Tibial nerve (tissue), 4 donors: ENCODE measurements at places on chromosomes 5 and 9. TPM values are rescaled to one million over a fixed set of nuclear protein-coding genes. Genes with fewer than 3 reads are reported as not detected.

GRCh38 chr9:17135295-17136160 is 688 bp downstream of the CNTLN start:
- peak; percentile 35 for DNase-seq
- H3K4me3 ChIP-seq, result peak overlapping the region; percentile 85
- no peaks in the 10 kb centered on the region for H3K36me3 ChIP-seq
- peak overlapping the region; percentile 91 for H3K27ac ChIP-seq

GRCh38 chr9:95060234-95060633 is 257.3 kb downstream of the FANCC start:
- no peak overlapping the region for H3K4me3 ChIP-seq
- H3K27ac ChIP-seq, result peak overlapping the region; percentile 93
- no peaks in the 10 kb centered on the region for H3K36me3 ChIP-seq
- H3K27me3 ChIP-seq, result no peaks in the 10 kb centered on the region
- no peak for DNase-seq

- H3K4me3 ChIP-seq, result no peak overlapping the region
- H3K27me3 ChIP-seq, result no peaks in the 10 kb centered on the region
- no peak for DNase-seq
- H3K36me3 ChIP-seq, result no peaks in the 10 kb centered on the region
- no peaks in the 10 kb centered on the region for H3K4me1 ChIP-seq
- no peak overlapping the region for H3K27ac ChIP-seq
Measured at GRCh38 chr9:84485539-84485938, 145.0 kb upstream of the SLC28A3 start.

GRCh38 chr9:110592044-110592830 is 12.7 kb upstream of the SVEP1 start:
- H3K4me1 ChIP-seq, result no peaks in the 10 kb centered on the region
- no peak overlapping the region for H3K27ac ChIP-seq
- DNase-seq, result no peak
- H3K36me3 ChIP-seq, result no peaks in the 10 kb centered on the region
- H3K27me3 ChIP-seq, result no peaks in the 10 kb centered on the region
- H3K4me3 ChIP-seq, result no peak overlapping the region

The SLC36A3 gene
- not detected for total RNA-seq

- H3K27me3 ChIP-seq, result no peaks in the 10 kb centered on the region
- no peaks in the 10 kb centered on the region for H3K36me3 ChIP-seq
- no peak overlapping the region for H3K4me3 ChIP-seq
- H3K27ac ChIP-seq, result no peak overlapping the region
Measured at GRCh38 chr5:92906798-92907376, 674.1 kb downstream of the NR2F1-AS1 start.

GRCh38 chr9:21121079-21121478 is 20.6 kb downstream of the IFNW1 start:
- no peaks in the 10 kb centered on the region for H3K4me1 ChIP-seq
- no peaks in the 10 kb centered on the region for H3K27me3 ChIP-seq
- no peak overlapping the region for H3K4me3 ChIP-seq
- no peak overlapping the region for H3K27ac ChIP-seq
- no peaks in the 10 kb centered on the region for H3K36me3 ChIP-seq

DNA sequence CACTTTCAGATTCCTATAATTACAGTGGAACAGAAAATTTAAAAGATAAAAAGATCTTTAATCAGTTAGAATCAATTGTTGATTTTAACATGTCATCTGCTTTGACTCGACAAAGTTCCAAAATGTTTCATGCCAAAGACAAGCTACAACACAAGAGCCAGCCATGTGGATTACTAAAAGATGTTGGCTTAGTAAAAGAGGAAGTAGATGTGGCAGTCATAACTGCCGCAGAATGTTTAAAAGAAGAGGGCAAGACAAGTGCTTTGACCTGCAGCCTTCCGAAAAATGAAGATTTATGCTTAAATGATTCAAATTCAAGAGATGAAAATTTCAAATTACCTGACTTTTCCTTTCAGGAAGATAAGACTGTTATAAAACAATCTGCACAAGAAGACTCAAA is 29.5 kb downstream of the ZFYVE16 start:
- H3K27me3 ChIP-seq, result no peaks in the 10 kb centered on the region
- H3K4me1 ChIP-seq, result no peaks in the 10 kb centered on the region
- H3K36me3 ChIP-seq, result no peaks in the 10 kb centered on the region
- H3K4me3 ChIP-seq, result no peak overlapping the region
- no peak overlapping the region for H3K27ac ChIP-seq

GRCh38 chr5:10477943-10478342 is 36.3 kb downstream of the ROPN1L start:
- H3K4me3 ChIP-seq, result no peak overlapping the region
- DNase-seq, result no peak
- no peak overlapping the region for H3K27ac ChIP-seq
- no peaks in the 10 kb centered on the region for H3K36me3 ChIP-seq
- H3K27me3 ChIP-seq, result no peaks in the 10 kb centered on the region

- no peaks in the 10 kb centered on the region for H3K4me1 ChIP-seq
- no peak overlapping the region for H3K4me3 ChIP-seq
- no peak for DNase-seq
- no peaks in the 10 kb centered on the region for H3K36me3 ChIP-seq
- H3K27me3 ChIP-seq, result no peaks in the 10 kb centered on the region
Measured at GRCh38 chr5:60835554-60835953, 8.5 kb downstream of the ELOVL7 start.

DNA sequence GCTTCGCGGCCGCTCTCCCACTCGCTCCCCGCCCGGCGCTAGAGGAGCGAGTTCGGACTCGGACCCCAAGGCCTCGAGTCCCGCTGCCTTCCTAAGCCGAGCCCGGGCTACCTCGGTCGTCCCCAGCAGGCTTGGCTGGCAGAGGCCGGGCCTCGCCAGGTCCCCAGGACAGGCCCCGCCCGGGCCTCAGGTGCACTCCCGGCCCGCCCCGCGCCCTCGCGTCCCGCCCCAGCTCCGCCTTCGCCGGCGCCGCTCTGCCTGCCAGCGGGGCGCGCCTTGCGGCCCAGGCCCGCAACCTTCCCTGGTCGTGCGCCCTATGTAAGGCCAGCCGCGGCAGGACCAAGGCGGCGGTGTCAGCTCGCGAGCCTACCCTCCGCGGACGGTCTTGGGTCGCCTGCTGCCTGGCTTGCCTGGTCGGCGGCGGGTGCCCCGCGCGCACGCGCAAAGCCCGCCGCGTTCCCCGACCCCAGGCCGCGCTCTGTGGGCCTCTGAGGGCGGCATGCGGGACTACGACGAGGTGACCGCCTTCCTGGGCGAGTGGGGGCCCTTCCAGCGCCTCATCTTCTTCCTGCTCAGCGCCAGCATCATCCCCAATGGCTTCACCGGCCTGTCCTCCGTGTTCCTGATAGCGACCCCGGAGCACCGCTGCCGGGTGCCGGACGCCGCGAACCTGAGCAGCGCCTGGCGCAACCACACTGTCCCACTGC is at the start of gene SLC22A5:
Gene SLC22A5, plus strand, starts transcription at position 237 of the 707 bp plus-strand sequence. Its CDS starts 263 bp downstream, at position 500.
- peak within 1 kb of the TSS; percentile 91 for H3K27ac ChIP-seq
- H3K4me3 ChIP-seq, result peak within 1 kb of the TSS; percentile 77
- H3K27me3 ChIP-seq, result no peaks in the 10 kb centered on the region
- peaks cover 13% of the 10 kb centered on the region for H3K4me1 ChIP-seq
- peak; percentile 46 for DNase-seq

DNA sequence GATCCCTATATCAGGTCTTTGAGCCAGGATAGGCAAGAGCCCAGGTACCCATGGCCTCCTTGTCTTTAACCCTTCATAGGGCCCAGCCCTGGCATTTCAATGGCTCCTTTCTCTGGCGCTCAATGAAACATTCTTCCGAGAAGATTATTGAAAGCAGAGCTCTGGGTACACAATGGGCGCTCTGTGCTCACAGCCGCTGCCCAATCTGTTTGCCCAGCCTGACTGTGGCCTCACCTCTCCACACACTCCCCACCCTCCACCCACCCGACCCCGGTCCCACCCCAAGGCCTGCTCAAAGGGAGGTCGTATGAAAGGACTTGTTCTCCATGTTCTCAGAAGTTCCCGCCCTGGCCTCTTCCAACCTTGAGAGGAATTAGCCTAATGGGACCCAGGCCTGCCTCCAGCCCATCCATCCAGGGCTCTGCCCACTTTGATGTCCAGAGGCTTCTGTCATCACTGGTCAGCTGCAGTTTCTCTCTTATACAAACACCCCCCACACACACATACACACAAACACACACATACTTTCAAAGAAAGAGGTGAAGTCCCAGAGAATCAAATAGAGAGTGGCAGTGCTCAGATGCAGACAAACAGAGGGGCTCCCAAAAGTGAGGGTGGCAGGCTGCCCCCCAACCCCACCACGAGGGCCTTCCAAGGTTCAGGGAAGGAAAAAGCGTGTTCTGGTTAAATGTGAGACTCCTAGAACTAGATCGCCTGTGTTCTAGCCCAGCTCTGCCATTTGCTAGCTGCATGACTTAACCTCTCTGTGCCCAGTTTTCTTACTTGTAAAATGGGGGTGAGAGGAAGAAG is 5.1 kb upstream of the ARSI start:
- peak overlapping the region; percentile 30 for H3K27ac ChIP-seq
- H3K36me3 ChIP-seq, result no peaks in the 10 kb centered on the region
- peaks cover 3% of the 10 kb centered on the region for H3K27me3 ChIP-seq
- H3K4me3 ChIP-seq, result no peak overlapping the region
- peaks cover 4% of the 10 kb centered on the region for H3K4me1 ChIP-seq

DNA sequence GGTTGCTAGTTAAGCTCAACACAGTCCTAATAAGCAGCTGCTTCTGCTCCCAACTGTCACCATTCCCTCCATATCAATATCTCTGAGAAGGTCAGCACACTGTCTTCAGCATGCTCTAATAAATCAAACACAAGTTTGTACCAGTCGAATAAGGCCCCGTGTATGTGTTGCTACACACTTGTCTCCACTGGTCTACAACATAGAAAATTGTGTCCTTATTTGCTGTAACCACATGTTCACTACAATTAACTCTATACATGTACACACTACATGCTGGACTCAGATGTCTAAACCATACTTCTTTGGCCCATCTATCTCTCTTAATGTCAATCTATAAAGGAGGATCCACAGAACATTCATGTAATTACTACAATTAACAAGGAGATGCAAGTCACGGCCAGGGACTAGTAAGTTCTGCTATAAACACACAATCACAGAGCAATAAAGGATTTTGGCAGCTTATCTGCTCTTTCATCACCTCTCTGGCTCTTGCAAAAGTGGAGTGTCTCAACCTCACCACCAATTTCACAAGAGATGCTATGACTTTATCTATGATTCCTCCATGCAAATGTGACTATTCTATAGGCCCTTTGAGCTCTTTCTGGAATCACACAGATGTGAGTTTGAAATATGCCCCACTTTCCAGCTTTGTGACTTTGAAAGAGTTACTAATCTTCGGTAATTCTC is 143.9 kb downstream of the SEMA5A start:
- no peak for DNase-seq
- H3K36me3 ChIP-seq, result no peaks in the 10 kb centered on the region
- no peaks in the 10 kb centered on the region for H3K27me3 ChIP-seq

The PCDHB16 gene
- total RNA-seq, result 16.4 TPM

DNA sequence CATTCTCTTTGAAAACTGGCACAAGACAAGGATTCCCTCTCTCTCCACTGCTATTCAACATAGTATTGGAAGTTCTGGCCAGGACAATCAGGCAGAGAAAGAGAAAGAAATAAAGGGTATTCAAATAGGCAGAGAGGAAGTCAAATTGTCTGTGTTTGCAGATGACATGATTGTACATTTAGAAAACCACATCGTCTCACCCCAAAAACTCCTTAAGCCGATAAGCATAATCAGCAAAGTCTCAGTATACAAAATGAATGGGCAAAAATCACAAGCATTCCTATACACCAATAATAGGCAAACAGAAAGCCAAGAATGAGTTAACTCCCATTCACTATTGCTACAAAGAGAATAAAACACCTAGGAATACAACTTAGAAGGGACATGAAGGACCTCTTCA is 21.0 kb upstream of the EPB41L4A start:
- DNase-seq, result no peak
- no peaks in the 10 kb centered on the region for H3K36me3 ChIP-seq
- H3K27me3 ChIP-seq, result no peaks in the 10 kb centered on the region
- H3K27ac ChIP-seq, result no peak overlapping the region
- no peaks in the 10 kb centered on the region for H3K4me1 ChIP-seq

DNA sequence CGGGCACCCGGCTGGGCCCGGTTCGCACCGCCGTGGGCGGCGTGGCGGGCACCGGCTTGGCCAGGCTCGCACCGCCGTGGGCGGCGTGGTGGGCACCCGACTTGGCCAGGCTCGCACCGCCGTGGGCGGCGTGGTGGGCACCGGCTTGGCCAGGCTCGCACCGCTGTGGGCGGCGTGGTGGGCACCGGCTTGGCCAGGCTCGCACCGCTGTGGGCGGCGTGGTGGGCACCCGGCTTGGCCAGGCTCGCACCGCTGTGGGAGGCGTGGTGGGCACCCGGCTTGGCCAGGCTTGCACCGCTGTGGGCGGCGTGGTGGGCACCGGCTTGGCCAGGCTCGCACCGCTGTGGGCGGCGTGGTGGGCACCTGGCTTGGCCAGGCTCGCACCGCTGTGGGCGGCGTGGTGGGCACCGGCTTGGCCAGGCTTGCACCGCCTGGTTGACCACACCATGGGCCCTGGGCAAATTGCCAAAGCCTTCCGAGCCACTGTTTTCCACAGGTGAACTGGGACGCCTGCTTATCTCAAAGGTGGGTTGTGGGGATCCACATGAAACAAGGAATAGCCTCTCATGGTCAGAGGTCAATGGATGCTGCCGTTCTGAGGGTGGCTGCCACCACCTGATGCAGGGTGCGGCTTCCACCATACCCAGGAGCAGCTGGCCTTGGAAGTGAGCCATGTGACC is 28.2 kb downstream of the ADAMTSL2 start:
- no peaks in the 10 kb centered on the region for H3K36me3 ChIP-seq
- H3K4me3 ChIP-seq, result no peak overlapping the region
- no peak overlapping the region for H3K27ac ChIP-seq
- peaks cover 7% of the 10 kb centered on the region for H3K27me3 ChIP-seq
- DNase-seq, result no peak
- peaks cover 31% of the 10 kb centered on the region for H3K4me1 ChIP-seq

DNA sequence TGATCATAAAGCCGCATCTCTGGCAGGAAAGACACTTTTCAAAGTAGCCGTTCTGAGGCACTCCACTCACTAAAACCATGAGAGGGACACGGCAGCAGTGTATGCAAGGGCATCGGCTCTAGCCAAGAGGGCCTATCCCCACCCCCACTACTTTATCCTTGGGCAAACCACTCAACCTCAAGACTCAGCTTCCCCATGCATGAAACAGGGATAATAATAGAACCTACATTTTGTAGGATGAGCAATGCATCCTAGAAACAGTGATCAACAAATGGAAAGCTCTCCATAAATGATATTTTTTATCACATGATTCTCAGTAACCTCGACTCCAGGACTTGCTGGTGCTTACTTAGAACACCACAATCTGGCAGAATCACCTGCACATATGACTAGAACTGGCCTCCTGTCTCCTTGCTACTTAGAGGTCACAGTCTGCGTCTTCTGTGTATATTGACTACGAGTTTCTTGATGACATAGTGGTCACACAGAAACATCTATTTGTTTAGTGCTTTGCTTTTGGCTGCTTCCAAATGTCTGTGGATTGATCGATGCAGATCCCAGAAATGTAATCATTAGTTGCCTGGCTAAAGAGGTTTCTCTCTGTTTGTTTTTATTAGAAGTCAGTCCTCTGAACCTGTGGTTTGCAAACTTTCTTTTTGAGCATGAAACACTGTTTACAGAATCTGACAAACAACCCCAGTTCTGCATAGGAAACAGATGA is 102.1 kb downstream of the LHFPL2 start:
- H3K27me3 ChIP-seq, result no peaks in the 10 kb centered on the region
- H3K4me1 ChIP-seq, result peaks cover 66% of the 10 kb centered on the region
- peak overlapping the region; percentile 83 for H3K27ac ChIP-seq
- DNase-seq, result no peak

- H3K27me3 ChIP-seq, result no peaks in the 10 kb centered on the region
- no peak for DNase-seq
- no peak overlapping the region for H3K27ac ChIP-seq
- no peaks in the 10 kb centered on the region for H3K36me3 ChIP-seq
- H3K4me3 ChIP-seq, result no peak overlapping the region
- H3K4me1 ChIP-seq, result no peaks in the 10 kb centered on the region
Measured at GRCh38 chr5:126274076-126274762, 149.0 kb upstream of the GRAMD2B start.
